ENCODE measurements at places on chromosomes 1 and 21.

GRCh38 chr21:15005391-15005790 lies 59.4 kb downstream of the NRIP1 start:
- DNase-seq, result no peak

DNA sequence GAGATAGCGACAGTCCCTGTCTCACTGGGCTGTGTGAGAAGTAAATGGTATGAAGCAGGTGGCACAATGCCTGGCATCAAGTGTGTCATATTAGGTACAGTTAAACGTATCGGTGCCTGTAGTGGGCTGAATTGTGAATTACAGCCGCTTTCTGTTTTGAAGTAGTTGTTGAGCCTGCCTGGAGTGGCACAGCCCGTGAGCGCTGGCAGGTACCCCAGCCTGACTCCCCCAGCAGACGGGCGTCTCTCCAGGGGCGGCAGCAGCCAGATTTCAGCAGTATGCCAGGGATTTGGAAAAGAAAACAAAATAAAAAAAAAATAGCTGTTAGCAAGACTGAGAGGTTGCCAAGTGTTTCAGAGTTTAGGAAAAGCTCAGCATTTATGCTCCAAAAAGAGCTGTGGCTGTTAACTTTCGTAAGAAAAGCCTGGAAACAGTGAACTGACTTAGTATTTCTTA lies 26.6 kb upstream of the GPR153 start:
- DNase-seq, result peak; percentile 28

DNA sequence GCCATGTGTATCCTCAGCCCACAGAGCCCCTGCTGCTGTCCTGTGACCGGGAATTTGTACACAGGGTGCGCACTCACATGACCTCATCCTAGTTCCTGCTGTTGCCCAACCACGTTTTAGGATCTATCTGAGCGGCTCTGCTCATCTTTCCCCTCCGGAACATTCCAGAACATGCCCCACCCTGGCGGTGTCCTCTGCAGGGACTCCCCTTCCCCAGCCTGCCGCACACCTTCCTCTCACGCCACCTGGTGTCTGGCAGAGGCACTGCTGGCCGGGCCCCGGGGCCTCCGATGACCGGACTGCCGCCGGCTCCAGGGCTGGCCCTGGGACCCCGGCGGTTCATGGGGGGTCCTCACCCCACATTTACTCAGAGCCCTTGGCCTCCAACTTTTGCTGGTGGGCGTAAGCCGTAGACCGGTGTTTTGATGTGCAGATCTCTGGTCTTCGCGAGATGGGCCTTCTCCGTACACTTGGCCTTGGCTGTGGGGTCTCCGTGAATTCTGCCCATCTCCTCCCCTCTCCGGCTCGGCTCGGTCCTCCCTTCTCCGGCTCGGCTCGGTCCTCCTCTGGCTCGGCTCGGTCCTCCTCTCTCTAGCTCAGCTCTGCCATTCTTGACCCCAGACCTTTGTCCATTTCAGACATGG lies 29.5 kb downstream of the ARHGEF16 start:
- no peak for DNase-seq

DNA sequence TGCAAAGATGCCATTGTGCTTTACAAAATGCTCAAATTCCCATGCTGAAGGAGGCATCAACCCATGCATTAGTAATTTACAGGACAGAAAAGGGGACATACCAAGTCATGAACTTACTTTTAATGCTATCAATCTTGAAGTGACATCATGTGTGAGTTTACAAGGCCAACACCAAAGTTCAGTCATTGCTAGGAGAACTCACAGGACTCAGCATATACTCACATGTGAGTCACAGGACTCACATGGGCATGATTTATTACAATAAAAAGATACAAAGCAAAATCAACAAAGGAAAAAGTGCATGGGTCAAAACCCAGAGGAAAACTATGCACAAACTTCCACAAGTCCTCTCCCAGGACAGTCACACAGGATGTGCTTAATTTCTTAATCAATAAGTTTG lies 1656.0 kb downstream of the MRPL39 start:
- no peak for DNase-seq

- no peak for DNase-seq
Observed at GRCh38 chr1:47280142-47280541, 33.8 kb downstream of the STIL start.

DNA sequence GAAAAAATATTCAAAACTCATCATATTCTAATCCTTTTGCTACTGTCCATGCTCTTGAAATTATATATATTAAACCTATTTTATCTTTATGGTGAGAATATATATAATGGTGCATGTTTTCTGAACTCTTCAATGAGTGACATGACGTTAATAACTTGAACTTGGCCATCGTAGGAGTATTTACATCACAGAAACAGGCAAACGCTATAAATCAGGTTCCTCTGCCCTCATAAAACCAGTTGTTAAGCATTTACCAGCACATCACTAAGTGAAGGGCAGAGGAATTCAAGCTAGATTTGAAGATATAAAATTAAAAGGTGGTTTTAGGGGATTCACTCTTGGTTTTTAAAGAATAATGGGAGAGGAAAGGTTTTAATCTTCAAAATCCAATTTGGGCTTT lies 20.5 kb downstream of the NID1 start:
- DNase-seq, result no peak

DNA sequence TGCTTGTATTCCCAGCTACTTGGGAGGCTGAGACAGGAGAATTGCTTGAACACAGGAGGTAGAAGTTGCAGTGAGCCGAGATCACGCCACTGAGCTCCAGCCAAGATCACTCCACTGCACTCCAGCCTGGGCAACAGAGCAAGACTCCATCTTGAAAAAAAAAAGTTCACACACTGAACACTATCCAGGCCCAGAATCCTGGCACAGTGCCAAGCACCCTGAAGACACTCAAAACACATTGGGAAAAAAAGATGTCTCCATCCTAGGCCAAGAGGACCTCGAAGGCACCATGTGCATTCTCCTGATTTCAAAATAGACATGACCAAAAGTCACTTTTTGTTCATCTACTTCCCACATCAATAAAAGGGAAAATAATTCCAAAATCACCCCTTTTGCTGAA lies 38.7 kb downstream of the SLC9A1 start:
- no peak for DNase-seq

DNA sequence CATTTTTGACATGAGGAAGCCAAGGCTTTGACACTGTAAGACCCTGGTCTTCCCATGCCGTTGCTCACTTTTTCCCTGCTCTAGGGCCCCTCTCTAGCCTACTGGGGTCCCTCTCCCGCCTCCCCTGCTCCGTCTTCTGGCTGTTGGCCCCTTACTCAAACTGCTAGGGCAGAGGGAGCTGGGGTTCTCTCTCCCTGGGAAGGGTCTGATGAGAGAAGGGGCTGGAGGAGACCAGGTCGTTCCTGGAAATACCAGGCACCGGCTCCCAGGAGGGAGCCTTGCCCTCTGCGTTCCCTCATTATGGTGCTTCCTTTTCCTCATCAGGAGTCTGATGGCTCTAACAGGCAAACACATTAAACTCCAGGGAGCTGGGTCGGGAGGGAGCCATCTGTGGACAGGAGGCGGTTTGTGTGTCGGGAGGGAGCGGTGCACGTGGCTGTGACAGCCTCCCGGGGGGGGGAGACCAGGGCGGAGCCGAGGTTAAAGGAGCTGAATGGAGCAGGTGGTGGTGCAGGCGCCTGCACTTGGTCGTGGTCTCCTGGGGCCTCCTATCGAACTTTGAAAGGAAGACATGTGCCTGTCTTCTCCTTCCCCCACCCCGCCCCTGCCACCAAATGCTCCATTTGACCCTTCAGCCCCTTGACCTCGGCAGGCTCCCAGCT lies 35.4 kb upstream of the LHX4 start:
- no peak for DNase-seq

DNA sequence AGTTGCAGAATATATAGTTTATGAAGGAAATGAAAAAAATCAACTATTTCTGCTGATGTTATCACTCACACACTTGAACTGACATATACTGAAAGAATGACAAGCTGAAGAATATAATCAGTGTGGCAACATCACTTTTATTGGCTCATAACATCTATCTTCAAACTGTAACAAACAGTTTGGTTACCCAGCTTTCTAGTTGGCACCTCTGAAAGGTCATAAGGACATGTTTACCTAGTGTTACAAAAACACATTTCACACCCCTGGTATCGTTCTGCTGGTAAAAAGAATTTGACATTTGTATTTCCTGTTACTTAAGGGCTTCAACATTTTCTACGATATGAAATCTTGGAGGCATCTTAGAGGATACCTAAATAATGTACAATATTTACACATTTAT lies 1267.0 kb upstream of the NCAM2 start:
- DNase-seq, result no peak

DNA sequence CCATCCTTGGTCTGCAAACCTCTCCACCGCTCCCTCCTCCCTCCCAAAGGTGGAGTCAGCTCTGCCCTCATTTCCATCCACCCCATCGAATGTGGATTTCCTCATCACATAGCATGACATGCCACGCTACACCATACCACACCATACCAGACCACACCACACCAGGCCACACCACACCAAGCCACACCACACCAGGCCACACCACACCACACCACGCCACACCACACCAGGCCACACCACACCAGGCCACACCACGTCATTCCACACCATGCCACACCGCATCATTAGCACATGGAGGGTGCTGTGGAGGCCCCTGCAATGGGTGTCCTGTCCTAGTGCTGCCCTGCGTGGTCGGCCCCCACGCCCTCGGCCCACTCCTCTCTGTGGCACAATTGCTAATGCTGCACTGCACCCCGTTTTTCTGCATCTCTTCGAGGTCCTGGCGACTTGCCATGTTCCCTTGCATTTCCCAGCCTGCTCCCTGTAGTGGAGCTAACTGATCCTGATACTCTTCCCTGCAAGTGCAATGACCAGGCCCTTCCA lies 11.3 kb downstream of the DFFB start:
- no peak for DNase-seq

DNA sequence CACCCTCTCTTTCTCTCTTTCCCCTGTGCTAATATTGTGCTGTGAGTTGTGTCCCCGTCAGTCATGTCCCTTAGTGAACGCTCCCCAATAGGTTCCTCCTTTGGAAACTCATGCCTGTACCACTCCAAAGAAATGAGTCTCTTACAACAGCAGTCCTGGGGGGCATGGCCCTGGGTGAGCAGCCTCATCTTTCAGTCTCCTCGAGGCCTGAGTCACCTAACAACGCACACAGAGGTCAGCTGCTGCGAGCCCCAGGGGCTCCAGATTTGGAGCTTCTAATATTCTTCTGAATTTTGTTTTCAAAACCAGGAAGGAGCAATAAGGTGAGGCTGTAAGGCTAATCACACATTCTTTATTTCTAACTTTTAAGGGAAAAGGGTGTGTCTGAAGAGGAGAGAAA lies 30.5 kb upstream of the ZBTB8A start:
- no peak for DNase-seq

DNA sequence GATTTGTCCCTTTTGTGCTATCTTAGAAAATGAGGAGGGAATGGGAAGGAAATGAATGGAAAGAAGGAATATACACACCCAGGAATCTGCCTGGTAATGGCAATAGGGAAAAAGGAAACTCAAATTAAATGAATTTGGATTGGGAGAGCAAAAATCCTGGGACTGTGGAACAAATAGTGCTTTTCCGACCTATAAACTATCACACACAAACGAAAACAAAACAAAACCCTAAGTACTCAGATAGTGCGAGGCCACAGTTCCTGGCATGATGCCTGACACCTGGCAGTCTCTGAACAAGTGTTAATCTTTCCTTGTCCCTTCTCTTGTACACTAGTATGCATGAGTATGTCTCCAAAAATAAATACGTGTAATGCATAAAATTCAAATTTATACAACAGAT lies 319.8 kb upstream of the SPAG17 start:
- DNase-seq, result no peak

- DNase-seq, result no peak
Observed at GRCh38 chr1:244647819-244648218, 5.1 kb upstream of the DESI2 start.

DNA sequence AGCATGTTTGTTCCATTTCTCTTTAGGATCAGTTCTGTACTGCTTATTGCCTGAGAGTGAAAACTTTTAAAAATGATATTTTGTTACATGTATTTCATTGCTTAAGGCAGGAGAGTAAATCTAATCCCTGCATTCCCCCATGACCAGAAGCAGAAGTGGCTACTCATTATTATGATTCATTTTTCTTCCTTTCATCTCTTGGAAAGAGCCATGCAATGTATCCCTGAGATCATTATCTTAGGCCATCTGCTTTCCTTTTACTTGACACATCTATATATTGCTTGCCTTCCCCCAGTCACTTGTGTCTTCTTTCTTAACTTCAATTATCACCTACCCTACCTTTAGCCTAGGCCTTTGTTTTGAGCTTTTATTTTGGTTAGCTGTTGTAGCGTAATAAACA lies 430.4 kb upstream of the CHRM3 start:
- DNase-seq, result no peak

DNA sequence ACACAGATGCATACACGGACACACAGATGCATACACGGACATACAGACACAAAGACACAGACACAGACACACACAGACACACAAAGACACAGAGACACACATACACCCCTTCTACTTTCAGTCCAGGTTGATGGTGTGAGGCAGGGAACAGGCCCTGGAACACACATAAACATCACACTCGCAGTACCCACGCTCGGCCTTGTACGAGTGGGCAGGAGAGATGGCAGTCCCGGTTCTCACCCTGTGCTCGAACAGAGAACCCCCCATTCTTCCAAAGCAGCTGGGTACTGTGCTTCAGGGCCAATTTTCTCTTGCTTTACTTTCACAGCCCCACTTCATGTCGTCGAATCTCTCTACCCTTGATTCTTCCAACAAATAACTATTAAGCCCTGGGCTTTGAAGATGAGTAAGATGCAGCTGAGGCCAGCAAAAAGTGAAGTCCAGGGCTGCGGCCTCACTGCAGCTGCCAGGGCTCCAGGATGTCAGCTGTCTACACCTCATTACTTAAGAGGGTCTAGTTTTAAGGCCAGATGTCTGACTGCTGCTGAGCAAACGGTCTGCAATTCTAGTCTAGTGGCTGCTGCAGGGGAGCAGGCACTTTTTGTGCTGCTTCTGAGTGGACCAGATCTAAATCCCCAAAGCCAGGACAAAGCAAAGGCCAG lies 90.1 kb downstream of the PGBD5 start:
- DNase-seq, result no peak

- no peak for DNase-seq
Observed at GRCh38 chr1:247400685-247401084, 15.3 kb upstream of the NLRP3 start.

- DNase-seq, result no peak
Observed at GRCh38 chr1:118650107-118650807, 337.9 kb downstream of the TBX15 start.

DNA sequence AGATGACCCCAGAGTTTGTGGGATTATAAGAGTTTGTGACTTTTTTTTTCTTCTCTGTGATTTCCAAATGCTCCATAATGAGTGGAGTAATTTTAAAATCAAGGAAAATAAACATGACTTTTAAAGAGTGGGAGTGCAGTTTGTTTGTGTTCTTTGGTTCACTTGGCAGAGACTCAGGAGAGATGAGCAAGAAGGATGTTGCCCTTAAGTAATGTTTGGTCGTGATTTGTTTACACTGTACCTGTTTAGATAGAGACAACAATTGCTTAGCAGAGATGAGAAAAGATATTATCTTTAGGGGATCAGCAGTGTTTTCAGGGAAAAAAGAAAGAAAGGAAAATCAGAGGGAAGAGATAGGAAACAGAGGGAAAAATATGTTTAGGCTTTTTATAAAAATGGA lies 170.8 kb downstream of the ADSS2 start:
- DNase-seq, result no peak
